Activated T-helper 1 cell treated with anti-CD3 and anti-CD28 coated beads, Interleukin-12 subunit alpha, Interleukin-12 subunit beta, Interleukin-2, Interleukin-4 antibody, amounts not matched to agents 30 ng/mL and 10 ng/mL and 1 ng/mL, durations not matched to agents 14 hours and 24 hours and 36 hours (primary cell): ENCODE measurements at places on chromosomes 1 and 21.

DNA sequence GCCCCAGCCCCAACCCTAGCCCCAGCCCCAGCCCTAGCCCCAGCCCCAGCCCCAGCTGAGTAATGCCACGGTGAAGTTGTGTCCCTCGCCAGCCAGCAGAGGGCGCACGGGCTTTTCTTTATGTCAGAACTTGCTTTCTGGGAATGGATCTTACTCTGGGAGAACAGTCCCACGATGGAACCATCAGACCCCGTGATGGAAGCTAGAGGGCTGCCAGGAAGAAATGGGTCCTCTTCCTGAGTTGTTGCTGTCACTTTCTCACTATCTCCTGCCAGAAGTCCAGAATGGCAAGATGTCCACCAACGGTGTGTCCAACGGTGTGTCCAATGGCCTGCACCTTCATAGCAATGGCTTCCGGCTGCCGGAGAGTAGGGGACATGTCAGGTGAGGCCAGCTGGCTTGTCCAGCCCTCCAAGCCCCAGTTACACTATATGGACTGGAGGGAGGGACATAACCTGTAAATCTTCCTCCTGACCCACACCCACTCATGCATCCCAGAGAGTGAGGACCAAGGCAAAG is 25.1 kb upstream of the TMEM222 start:
- peak; percentile 40 for DNase-seq

DNA sequence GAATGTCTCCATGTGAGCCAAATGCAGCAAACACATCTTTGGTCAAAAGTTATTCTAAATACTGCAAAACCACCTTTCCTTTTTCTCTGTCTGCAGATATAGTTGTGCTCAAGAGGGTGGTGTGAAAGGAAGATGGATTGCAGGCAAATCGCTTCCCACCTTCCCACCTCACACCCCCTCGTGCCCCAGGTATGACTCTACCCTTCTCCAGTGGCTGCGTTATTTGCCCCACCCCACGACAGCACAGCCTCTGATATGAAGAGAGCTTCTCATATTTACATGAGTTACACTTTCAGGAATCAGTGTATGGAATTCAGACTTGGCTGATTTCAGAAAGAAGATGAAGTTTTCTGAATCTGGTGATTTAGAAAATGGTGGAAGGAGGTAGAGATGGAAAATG is 5.8 kb downstream of the TRIM58 start:
- no peak for DNase-seq

DNA sequence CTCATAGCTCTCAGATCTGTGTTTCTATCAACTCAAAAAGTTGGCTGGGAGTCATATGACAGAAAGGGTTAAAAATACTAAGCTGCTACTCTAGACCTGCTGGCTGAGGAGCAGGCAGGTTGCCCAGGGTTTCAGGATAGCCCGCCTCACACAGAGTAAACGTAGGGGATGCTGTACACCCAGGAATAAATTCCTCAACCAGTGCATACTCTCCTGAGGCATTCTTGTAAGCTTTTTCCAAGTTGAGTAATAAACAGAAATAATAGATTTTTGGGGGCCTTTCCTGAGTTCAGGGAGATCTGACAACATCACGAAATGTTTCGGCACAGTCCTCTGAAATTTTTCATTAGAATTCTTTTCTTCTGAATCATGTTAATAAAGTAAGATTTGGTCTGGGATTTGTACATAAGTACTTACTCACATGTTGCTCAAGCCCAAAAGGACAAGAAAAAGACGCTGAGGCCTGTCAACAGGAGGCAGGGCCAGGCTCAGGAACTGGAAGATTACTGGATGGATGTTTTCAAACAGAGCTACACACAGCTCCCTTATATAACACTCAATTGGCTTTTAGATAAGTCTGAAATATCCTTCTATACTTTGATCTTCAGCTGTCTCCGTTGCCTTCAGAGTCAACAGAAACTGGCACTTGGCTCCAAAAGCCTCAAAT is 41.0 kb downstream of the TGFBR3 start:
- DNase-seq = no peak

- DNase-seq = no peak
Measured at GRCh38 chr1:21368515-21369289, 71.2 kb upstream of the NBPF3 start.

DNA sequence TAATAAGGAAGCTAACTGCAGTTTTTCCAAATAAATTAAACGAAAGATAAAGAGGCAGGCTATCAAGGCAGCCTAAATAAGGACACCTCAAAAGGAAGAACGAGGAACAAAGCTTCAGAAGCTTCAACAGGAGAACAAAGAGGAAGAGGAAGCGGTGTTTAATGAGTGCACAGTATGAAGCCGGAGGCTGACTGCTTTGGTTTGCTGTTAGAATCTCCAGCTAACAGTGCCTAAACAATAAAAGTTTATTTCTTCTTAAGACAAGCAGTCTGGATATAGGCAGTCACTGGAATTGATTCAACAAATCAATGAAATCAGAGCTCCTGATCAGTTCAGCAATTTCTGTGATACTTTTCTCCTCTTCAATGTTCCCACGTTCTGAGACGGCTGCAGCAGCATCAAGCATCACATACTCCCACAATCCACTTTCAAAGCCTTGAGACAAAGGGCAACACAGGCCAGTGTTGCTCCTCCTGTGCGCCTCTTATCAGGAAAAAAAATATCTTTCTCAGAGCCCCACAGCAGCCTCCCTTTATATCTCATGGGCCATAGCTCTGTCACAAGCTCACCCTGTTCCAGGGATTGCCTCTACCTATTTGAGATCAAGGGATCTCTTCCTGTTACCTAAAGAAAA is 365.6 kb upstream of the ST6GALNAC5 start:
- DNase-seq = no peak

- no peak for DNase-seq
Measured at GRCh38 chr1:42949312-42950115, 9.2 kb downstream of the SLC2A1 start.

- DNase-seq = no peak
Measured at GRCh38 chr1:43786960-43787359, 79.6 kb downstream of the ST3GAL3 start.

GRCh38 chr21:14376854-14377253 is 6.1 kb downstream of the HSPA13 start:
- no peak for DNase-seq

- DNase-seq = no peak
Measured at GRCh38 chr21:34598931-34599400, 15.9 kb downstream of the RCAN1 start.

GRCh38 chr1:221072214-221072613 is 193.0 kb downstream of the HLX start:
- no peak for DNase-seq

GRCh38 chr1:221435504-221435904 is 306.4 kb downstream of the DUSP10 start:
- no peak for DNase-seq

GRCh38 chr1:17719874-17720273 is 35.3 kb upstream of the ACTL8 start:
- DNase-seq = no peak

- DNase-seq = no peak
Measured at GRCh38 chr1:214074477-214074876, 86.7 kb downstream of the PROX1 start.

- no peak for DNase-seq
Measured at GRCh38 chr1:201098992-201099677, 13.1 kb downstream of the CACNA1S start.

- DNase-seq = no peak
Measured at GRCh38 chr1:156662005-156662799, 15.0 kb downstream of the NES start.

DNA sequence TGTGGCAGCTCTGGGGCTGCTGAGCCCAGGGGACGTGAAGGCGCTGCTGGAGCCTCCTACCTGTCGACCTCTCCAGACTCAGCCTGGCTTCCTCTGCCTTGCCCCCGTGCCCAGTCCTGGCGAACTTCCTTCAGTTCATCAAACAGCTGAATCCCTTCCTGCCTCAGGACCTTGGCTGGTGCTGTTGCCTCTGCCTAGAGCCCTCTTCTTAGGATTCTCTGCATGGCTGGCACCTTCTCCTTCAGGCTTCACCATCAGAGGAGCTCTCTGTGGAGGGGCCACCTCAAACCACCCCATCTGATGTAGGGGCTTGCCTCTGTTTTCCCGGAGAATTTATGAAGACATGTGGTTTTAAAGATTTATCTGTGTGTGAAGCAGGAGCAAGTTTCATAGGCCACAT is 23.4 kb upstream of the ATF3 start:
- DNase-seq = no peak

DNA sequence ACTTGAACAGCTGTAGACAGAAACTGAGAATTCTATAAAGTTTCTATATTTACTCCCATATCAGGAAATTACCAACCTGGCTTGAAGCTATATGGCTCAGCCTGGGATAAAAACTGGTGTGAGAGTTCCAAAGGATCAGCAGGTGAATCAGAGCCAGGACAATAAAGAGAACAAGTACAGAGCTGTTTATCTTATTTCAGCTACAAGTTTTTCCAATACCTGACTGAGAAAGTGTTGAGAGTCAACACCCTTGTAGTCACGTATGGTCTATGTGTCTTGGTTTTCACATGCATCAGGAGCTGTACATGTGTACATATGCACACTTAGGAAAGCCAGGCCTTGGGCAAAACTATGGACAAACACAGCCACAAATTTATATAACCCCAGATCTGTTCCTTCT is 40.7 kb upstream of the CXADR start:
- DNase-seq = no peak
